Ovary (tissue), 10 donors: ENCODE measurements at places on chromosomes 11 and 22. TPM values are rescaled to one million over a fixed set of nuclear protein-coding genes. Genes with fewer than 3 reads are reported as not detected.

- no peak for DNase-seq
These were observed 60.3 kb downstream of the SPON1 start for GRCh38 chr11:14022821-14023220.

DNA sequence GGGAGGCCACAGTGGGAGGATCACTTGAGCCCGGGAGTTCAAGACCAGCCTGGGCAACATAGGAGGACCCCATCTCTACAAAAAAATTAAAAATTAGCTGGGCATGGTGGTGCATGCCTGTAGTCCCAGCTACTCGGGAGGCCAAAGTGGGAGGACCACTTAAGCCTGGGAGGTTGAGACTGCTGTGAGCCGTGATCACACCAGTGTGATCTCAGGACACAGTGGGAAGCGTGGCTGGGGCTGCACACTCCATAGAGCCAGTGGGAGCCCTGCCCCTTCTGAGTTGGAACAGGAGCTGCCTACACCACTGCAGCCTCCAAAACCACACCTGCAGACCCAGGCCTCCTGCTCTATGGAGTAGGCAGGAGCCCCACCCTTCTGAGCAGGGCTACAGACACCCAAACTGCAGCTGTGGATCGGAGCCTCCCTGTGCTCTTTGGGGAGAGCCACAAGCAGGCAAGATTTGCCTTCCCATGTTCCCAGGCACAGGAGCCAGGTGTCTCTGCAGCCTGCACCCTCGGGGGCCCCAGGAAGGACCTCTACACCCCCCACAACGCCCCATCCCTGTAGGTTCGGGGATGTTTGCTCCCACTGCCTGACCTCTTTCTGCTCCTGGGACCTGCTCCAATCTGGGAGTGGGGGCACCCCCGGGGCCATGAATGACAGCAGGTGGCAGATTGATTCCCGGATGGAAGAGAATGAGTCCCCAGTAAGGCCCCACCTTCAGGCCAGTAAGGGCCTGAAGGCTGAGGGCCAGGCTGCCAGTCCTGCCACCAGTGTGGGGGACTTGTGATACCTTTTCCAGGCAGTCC is 245.4 kb downstream of the BUD13 start:
- DNase-seq, result no peak

GRCh38 chr11:61745781-61746441 is 6.5 kb upstream of the MYRF start:
- DNase-seq, result no peak

DNA sequence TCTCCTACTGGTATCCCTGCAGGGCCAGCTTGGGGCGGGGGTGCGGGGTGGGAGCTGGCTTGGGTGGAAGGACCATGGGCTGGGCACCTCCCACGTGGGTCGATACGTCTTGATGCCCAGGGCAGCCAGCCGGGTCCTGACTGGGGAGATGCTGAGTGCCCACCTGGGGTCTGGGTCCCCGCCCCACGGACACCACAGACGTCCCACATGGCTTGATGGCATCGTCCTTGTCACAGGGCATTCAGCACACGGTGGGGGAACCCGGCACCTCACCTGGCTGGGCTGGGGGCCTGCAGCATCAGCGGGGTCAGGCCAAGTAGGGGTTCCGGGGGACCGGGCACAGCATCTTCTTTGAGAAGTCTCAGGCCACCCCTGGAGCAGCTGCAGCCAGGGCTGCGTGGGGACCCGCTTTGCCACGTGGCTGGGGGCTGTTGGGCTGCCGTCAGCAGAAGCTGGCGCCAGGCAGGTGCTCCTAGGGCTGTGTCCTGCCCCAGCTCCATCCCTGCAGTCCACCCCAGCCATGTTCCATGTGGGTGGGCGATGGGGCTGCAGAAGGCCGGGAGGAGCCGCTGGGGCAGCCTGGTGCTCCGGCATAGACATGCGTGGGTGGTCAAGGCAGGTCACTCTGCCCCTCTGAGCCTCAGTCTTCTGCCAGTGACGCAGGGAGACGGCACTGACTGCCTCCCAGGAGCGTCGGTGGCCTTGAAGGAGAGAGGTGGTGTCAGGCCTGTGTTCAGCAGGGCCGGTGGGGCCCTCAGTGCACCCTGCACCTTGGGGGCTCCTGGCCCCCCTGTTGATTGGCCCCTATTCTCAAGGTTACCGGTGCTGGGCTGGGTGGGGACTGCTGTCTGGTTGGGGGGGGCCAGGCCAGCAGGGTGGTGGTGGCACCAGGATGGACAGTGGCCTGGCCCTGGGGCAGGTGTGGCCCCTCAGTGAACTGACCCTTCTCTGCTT is 8.4 kb downstream of the SELENOO start:
- DNase-seq, result no peak

- no peak for DNase-seq
These were observed 16.7 kb upstream of the ZC3H12C start for GRCh38 chr11:110076371-110076965.

- DNase-seq, result no peak
These were observed 238.5 kb downstream of the METTL15 start for GRCh38 chr11:28346721-28347120.

DNA sequence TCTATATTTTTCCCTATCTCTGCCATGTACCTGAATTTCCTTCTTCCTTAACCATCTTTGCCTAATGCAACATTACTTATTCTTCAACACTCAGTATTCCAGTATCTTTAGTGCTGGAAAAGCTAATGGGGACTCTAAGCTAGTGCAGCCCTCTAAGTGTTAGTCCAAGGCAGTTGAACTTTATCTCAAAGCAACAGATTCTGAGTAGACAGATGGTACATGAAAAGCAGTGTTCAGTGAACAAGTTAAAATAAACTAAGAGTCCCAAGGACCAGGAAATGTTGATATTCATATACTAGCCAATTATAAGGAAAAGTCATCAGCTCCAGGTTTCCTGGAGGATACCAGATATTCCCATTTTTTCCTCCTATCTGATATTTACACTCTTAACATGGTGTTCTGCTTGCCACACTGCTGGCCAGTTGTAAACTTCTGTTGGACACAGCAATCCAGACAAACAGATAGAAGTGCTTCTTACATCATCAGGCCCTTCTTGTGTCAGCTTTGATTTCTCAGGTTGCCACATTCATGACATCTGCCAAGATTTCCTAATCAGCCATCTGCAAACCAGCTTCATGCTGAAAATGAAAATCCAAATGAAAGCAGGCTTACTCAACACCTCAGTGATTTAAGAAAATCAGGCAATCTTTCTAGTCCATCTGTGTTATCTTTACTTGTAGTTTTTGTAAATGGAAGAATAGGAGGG is 255.9 kb upstream of the POU2AF2 start:
- DNase-seq, result peak; percentile 22

- no peak for DNase-seq
These were observed 242.1 kb downstream of the CTTN start for GRCh38 chr11:70640408-70640807.

DNA sequence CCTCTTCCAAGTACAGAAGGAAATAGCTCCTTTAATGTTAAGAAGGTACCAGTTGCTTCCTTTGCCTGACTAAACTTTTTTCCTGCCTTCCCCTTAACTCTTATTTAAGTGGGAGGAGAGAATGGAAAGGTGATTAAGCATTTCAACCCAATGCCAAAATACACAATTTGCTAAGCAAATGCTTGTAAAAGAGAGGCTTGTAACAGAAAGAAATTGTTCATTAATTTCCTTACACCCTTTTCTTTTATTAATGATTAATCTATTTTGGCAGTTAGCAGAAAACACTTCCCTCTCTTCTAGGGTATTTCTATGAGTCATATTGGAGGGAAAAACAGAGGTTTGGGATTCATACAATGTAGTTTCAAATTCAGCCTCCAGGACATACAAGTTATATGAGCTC is 427.6 kb upstream of the FAT3 start:
- DNase-seq, result no peak

- DNase-seq, result no peak
These were observed 9.0 kb downstream of the PKNOX2 start for GRCh38 chr11:125173556-125173955.

The YPEL1 gene
- total RNA-seq, result 7.0 TPM

The OVCH2 gene
- total RNA-seq, result not detected

The FREY1 gene
- 1.6 TPM for total RNA-seq

The UQCC3 gene
- total RNA-seq, result 8.9 TPM

The FGF4 gene
- total RNA-seq, result not detected

The IRAG1 gene
- 89.5 TPM for total RNA-seq

The KMT5B gene
- 25.5 TPM for total RNA-seq
